ENCODE measurements at places on chromosomes 1 and 21.

DNA sequence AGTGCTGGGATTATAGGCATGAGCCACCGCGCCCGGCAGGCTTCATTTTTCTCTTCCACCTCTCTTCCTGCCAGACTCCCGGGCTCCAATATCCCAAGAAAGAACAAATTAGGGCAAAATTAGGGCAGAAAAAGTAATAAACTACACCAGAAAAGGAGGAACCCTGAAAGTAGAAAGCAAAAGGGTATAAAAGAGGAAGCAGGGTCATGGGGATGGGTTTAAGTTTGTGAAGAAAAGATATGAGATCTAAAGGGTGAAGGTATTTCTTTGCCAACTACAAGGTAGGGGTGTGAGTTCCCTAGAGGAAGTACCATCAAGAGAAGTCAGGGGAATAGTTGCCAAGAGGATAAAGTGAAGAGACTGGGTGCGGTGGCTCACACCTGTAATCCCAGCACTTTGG is 9.9 kb downstream of the PTPN22 start:
- no peak for DNase-seq

DNA sequence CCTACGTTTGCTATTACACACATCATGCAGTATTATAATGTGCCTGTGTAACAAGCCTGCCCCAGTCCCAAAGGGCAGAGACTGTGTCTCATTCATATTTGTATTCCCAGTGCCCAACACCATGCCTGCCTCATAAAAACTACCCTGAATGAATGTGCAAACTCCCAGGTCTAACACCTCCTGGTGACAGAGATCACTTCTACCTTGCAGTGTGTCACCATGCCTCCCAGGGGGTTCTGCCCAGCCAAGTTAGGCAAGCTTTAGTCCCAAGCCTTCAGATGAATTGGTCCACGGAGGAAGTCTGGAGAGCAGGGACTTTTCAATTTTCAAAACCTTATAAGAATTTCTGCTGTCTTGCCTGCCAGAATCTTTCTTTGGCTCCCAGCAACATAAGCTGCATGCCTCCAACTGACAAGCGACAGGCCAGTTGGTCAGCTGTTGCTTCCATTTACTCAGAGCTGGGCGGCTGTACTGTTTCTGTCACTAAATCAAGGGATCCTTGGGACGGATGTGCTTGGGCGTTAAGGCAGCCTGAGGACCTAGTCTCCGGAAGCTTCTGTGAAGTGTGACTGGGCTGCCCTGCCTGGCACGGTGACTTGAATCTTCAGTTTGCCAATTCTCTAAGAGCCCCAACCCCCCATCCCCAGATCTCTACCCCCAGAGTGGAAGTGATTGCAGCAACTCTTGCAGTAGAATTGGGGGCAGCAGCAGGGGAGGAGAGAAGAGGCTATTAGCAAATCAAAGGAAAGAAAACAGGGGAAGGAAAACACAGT is 1.2 kb downstream of the RXRG start:
- no peak for DNase-seq

- DNase-seq, result no peak
Observed at GRCh38 chr1:211331011-211331709, 4.5 kb downstream of the TRAF5 start.

GRCh38 chr1:68103884-68104554 is 53.6 kb upstream of the DIRAS3 start:
- no peak for DNase-seq

- DNase-seq, result no peak
Observed at GRCh38 chr21:38467374-38467773, 30.9 kb downstream of the ERG start.

GRCh38 chr1:227062306-227062705 is 122.2 kb downstream of the COQ8A start:
- no peak for DNase-seq

DNA sequence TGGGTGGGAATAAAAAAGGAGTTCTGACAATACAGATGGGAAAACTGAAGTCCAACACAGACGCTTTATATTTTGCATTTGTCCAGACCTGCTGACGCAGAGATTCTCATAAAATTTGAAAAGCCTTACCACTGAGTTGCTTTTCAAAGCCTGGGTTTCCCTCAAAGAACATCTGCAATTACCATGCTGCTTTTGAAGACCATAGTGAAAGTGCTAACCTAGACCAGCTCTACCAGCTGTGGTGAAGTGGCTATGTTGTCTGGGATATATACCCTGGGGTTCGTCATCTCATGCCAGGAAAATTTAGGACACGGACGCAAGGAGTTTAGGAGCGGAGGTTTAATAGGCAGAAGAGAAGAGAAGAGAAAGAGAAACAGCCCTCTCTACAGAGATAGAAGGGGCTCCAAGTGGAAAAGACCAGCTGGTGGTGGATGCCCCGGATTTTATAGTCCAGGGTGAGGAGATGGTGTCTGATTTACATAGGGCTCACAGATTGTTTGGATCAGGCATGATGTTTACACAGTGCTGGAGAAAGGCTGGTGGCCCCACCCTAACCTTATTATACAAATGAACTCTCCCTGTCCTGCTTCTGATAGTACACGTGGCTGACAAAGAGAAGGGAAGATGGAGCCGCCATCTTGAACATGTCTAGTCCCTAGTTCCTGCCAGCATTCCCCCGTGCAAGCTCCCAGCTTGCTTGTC is 73.8 kb downstream of the AK4 start:
- no peak for DNase-seq

GRCh38 chr1:181846001-181846645 is 215.4 kb downstream of the ZNF648 start:
- DNase-seq, result no peak

- no peak for DNase-seq
Observed at GRCh38 chr1:153251988-153252387, 7.5 kb upstream of the LORICRIN start.

All from esophagus squamous epithelium (tissue), 5 donors.